ENCODE measurements at places on chromosomes 5 and 9.

- no peak for DNase-seq
Measured at GRCh38 chr9:134068744-134069479, 1.1 kb upstream of the BRD3 start.

- DNase-seq: no peak
Measured at GRCh38 chr5:132883261-132883834, 9.9 kb downstream of the LEAP2 start.

DNA sequence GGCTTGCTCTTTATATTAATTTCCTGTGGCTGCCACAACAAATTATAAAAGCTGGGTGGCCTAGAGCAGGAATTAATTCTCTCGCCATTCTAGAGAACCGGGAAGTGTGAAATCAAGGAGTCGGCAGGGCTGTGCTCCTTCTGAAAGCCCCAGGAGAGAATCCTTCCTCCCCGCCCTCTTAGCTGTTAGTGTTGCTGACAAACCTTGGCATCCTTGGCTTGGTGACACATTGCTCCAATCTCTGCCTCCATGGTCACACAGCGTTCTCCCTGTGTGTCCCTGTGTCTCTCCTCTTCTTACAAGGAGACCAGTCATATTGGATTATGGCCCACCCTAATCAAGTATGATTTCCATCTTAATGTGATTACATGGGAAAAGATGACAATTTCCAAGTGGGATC is 55.9 kb upstream of the NEURL1B start:
- no peak for DNase-seq

DNA sequence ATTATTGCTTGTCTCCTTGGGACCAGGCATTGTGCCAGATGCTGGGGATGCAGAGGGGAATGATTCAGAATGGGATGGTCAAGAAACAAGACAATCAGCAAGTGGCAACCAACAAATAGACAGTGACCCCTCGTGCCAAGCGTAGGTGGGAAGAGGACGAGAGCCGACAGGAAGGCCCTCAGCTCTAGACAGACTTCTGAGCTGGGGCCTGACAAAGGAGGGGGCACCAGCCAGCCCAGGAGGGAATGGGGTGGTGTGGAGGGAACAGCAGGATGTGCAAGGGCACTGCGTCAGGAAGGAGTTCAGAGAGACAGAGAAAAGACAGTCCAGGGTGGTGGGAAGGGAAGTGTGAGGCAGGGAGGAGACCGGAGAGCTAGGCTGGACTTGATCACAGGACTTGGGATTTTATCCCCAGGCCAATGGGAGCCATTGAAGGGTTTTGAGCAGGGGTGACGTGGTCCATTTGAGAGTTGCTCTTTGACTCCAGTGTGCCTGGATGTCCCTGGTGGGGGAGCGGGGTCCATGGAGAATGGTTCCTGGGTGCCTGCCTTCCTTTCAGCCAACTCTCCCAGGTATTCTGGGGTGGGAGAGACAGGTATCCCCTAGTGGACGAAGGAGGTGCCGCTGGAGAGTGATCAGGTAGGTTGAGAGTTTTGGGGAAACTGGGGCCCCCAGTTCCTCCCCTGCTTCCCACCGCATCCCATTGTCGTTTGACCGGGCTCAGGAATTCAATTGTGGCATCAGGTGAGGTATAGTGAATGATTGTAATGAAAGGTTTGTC is 79.3 kb upstream of the ZNF618 start:
- DNase-seq: no peak

DNA sequence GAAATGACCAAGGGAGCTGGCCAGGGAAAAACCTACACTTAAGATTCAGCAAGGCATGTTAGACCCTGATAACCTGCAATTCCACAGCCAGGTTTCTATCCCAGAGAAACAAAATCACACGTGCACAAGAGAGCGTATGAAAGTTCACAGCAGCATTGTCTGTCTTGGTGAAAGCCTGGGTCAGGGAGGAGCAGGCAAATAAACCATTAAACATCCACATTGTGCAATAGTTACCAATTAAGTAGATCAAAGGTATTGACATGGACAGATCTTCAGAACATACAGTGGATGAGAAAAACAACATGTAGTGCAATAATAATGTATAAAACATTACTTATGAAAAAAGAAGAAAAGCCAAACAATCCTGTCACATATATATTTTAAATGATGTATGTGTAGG is 15.9 kb upstream of the GPX3 start:
- DNase-seq: no peak

- no peak for DNase-seq
Measured at GRCh38 chr5:148739524-148739923, 85.2 kb upstream of the HTR4 start.

All from stimulated activated CD8-positive, alpha-beta memory T cell treated with anti-CD3 and anti-CD28 coated beads, Interleukin-15, amount 100 ng/mL, for 4 hours (primary cell).